ENCODE measurements at places on chromosomes 6 and 20.

DNA sequence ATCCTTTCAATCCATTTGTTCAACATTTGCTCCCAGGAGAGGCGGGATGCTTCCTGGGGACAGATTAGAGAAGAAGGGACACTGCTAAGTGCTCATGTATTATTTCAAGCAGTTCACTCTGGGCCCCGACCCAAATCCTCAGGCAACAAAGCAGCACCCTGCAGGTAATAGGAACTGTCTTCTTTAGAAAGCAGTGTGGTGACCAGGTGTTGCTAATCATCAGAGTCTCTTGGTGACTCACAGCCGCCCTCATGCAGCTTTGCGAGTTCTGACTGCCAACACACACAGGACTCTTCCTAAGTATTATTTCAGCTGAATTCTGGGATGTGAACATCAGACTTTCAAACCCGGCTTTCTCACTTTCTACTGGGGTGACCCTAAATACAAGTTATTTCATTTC is 356.4 kb downstream of the PRKN start:
- no peak for DNase-seq

DNA sequence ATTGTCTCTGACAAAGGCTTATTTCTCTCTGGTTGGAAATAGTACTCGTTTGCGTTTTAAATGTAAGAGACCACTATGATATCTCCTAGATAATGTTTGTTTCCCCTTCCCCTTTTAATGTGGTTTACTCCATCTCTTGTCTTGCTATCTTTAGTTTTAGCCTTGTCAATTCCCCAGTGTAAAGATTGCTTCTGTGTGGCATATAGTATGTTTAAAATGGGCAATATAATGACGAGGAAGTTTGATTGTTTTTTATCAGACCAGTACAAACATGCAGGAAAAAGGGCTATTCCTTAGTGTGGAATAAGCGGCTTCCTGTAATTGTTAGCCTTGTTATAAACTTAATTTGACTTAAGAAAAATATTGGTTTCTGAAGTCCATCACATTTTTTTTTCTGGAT is 3.1 kb downstream of the QKI start:
- DNase-seq = no peak

GRCh38 chr20:54340667-54341081 is 132.8 kb downstream of the PFDN4 start:
- no peak for DNase-seq

DNA sequence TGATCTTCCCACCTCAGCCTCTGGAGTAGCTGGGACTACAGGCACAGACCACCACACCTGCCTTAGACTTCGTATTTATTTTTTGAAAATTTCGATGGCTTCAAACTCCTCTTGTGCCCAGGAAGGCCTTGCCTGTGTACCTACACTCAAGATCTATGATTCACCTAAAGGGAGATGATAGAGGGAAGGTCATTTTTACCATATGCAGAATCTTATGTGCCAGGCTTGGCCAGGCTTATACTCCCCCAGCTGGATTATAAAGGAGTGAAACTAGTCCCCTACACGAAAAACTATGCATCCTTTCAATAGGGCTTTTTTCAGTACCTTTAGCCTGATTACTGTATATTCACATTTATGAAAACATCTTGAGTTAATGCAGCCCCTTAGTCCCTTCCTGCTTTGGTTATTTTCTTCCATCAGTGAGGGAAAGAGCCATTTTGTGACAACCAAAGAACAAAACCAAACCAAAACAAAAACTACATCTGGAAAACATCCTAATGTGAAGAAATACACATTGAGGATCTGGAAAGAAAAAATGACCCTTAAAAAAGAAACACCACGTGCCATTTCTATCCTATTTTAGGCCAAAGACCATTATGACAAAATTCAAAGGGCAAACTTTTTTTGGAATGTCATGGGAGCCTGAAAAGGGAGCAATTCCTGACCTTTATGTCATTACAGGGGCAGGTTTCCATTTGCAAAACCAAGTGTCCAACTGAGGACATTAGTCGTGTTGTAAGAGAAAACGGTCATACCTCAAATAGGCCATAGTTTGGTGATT is 34.7 kb downstream of the RIPOR2 start:
- no peak for DNase-seq

GRCh38 chr6:139308936-139309603 is 17.3 kb upstream of the TXLNB start:
- no peak for DNase-seq

DNA sequence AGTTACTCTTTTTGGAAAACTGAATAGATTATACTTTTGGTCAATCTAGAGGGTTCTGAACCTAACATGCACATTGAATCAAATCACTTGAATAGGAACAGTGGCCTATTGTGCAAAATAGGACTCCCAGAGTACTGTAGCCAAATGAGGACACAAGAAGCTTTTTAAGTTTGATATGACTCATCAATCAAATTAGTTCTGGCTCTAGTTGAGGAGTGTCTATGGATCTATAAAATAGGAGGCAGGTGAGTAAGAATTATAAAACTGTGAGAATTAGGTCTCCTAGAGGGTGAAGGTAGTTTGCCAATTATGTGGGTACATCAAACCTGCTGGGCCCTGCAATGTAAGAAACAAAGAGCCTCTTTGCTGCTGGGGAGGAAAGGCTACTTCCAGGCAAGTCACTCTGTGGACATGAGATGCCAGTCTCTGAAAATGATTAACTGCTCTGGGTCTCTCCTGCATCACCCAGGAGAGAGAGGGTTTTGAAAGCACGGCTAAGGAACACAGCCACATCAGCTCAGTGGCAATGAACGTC is 112.3 kb downstream of the RCAN2 start:
- no peak for DNase-seq

DNA sequence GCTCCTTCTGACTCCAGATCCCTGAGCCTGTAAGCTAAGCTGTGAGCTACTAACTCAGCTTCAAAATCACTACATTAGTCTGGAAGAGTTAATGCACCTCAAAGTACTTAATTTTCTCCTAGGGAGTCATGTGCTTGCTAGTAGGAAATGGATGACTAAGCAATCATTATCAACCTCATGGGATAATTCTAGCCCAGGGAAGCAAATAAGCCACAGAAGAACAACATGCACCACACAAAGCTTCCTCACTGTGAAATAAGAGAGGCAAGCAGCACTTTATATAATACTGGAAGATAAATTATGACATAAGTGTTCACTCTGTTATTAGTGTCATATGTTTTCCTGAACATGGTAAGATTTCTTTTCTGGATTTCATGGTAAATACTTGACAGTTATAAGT is 57.9 kb upstream of the RCAN2 start:
- DNase-seq = no peak

GRCh38 chr6:63295553-63296194 is 24.1 kb downstream of the LGSN start:
- DNase-seq = no peak

DNA sequence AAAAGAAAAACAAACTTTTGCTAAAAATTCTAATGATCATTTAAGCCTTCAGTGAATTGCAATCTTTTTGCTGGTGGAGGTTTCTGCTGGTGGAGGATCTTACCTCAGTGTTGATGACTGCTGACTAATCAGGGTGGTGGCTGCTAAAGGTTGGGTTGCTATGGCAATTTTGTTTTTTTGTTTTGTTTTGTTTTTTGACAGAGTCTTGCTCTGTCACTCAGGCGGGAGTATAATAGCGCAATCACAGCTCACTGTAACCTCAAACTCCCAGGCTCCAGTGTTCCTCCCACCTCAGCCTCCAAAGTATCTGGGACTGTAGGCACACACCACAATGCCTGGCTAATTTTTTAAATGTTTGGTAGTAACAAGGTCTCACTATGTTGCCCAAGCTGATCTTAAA is 94.7 kb downstream of the ANKRD6 start:
- no peak for DNase-seq

DNA sequence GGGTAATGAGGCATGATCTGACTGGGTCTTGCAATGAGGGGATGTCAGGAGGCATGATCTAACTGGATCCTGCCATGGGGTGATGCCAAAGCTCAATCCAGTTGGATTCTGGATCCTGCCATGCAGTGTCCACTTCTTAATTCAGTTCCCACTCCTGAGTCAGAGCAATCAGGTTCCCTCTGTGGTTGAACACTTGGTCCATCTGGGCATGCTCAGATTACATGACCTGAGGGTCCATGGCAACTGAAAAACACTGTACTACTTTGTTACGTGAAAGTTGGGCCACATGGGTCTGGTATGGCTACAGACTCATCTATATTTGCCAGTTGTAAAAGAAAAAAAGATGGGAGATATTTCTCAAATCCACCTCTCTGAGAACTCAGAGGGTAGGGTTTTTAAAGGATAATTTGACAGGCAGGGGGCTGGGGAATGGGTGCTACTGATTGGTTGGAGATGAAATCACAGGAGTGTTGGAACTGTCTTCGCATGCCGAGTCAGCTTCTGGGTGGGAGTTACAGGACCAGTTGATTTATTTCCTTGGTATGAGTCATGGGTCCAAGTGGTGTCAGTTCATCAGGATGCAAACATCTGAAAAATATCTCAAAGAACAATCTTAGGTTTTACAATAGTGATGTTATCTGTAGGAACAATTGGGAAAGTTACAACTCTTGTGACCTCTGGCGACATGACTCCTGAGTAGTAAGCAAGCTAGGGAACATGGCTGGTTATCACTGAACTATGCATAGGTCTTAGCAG is 21.6 kb downstream of the C6orf163 start:
- no peak for DNase-seq

- DNase-seq = no peak
Measured at GRCh38 chr6:126341126-126341525, 1.2 kb downstream of the CENPW start.

DNA sequence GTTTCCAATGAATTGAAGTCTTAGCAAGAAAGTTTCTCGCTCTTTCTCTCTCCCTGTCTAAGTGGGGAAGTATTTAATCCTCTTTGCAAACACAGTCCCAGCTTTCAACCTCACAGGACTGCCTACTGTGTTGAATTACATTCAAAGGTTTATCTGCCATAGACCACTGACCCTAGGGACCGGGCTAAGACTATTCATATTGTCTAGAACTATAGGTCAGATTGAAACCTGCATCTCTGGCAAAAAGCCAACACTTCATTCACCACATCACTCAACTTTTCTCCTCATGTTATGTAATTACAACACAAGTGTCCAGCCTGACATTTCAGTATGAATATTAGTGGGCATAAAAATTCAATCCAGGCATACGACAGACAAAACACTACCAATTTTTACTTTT is 314.7 kb upstream of the RSPO3 start:
- DNase-seq = no peak

- peak; percentile 54 for DNase-seq
Measured at GRCh38 chr20:52379723-52380336, 188.3 kb upstream of the ZFP64 start.

DNA sequence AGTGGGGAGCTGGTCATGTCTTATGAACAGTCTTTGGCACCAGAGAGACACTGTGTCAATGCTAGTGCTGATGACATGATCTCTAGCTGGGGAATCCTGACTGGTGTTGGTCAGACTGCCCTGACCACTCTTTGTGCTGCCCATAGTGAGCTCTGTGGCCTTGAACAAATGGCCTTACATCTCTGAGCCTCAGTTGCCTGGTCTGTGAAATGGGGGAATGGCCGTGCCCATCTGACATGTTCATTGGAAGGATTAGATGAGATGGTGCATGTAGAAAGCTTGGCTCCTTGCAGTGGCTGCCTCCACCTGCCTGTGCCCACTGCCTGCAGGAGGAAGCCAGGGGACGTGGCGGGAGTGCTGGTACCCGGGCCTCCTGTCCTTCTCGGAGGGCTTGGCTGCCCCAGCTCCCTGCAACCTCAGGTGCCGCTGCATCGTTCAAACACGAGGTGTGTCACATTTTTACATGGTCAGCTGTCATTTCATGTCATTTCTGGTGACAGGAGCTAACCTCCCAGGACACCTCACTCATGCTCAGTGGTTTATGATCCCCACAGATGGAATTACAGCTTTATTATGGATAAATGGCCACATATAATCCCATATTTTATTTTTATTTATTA is 45.8 kb downstream of the ANKRD60 start:
- DNase-seq = no peak

DNA sequence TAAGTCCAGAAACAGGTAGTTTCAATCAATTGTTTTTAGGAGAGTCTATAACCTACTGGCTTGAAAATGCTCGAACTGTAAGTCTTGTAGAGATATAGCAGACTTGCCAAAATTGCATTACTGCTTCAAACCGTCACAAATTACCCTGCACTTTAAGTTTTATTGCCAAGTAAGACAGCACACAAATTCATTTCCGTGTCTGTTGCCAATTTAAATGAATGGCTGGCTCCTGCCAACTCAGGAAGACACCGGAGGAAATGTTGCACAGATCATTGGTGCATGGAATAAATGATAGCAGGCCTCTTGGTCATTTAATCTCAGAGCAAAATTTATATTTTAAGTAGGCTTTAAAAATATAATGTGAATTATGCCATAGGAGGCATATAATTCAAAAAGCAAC is 438.1 kb downstream of the HACE1 start:
- DNase-seq = no peak

- peak; percentile 32 for DNase-seq
Measured at GRCh38 chr20:1894471-1894950, 696 bp upstream of the SIRPA start.

- DNase-seq = no peak
Measured at GRCh38 chr6:107533415-107534059, 43.6 kb downstream of the SOBP start.

GRCh38 chr6:113824411-113824810 is 32.7 kb upstream of the MARCKS start:
- DNase-seq = no peak

DNA sequence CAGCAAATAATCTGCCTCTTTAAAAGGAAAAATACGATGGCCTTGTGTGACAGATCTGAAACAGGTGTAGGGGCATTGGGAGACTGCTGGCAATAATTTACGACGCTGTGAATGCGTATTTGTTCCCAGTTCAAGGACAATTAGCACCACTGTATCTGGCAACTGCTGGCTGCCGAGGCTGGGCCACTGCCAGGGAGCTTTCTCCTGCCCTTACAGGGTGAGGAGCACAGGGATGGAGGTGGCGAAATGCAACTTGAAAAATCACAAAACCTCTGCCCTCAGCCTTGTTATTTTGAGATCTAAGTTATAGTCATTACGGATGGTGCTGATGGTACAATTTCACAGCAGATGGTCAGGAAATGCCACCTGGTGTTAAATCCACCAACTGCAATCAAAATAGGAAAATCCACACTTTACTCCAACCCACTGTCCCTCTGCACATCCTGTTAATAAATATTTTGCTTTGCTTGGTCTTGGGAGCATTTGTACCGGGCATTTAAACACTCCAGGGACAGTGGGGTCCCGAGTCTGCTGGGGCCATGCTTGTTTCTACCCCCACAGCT is 6.4 kb downstream of the MYLK4 start:
- no peak for DNase-seq

DNA sequence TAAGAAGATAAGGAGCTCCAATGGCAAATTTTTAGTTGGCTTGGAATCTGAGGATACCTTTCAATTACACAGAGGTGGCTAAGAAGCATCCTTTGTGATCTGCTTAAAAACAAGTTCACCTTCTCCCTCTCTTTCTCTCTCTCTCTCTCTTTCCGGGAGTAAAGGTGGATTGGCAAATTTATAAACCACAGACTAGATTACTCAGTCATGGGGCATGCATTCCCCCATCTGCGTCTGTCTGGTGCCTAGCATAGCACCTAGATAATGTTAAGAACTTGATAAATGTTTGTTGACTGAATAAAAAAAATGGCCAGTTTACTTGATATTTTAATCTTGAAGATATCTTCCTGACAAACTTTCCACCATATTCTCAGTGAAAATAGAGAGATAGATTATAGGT is 312.3 kb downstream of the CDC5L start:
- no peak for DNase-seq
